ENCODE measurements at places on chromosomes 5 and 9.

GRCh38 chr9:95148208-95148520, 169.3 kb downstream of the FANCC start:
- DNase-seq = no peak

DNA sequence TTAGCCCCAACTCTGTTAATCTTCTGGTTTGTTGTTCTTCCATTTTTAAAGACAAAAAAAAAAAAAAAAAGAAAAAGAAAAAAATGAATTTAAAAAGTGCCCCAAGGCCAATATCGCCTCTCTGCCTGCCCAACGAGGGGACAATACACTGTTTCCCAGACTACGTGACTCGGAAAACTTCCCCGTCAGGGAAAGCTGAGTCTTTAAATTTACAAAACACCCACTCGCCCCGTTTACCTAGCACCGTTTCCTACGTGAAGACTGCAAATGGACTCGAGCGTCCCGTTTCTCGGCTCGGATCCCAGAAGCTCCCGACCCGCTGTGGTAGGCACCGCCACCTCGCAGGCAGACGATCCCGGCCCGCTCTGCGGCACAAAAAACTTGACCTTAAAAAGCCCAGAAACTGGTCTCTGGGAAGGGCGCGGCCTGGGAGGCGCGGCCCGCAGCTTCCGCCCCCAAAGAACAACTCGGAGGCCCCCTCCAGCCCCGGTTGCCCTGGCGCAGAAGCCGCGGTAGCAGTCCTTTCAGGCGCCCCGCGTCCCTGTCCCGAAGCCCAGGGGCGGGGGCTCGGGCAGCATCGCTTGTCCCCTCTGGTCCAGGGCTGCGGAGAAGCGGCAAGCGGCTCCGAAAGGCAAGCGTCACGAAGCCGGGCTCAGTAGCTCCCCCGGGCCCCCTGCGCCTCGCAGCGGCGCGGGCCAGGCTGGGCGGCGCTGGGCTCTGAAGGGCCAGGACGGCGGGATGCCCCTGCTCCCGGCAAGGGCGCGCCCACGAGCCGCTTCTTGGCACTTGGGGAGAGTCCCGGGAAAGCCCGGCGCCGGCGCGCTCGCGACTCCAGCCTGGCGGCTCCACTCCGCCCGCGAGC, at the start of gene GCNT4:
GCNT4 (minus strand) TSS at position 367 of the 862 bp plus-strand sequence. CDS start 22,521 bp downstream, outside the sequence.
- DNase-seq = no peak

DNA sequence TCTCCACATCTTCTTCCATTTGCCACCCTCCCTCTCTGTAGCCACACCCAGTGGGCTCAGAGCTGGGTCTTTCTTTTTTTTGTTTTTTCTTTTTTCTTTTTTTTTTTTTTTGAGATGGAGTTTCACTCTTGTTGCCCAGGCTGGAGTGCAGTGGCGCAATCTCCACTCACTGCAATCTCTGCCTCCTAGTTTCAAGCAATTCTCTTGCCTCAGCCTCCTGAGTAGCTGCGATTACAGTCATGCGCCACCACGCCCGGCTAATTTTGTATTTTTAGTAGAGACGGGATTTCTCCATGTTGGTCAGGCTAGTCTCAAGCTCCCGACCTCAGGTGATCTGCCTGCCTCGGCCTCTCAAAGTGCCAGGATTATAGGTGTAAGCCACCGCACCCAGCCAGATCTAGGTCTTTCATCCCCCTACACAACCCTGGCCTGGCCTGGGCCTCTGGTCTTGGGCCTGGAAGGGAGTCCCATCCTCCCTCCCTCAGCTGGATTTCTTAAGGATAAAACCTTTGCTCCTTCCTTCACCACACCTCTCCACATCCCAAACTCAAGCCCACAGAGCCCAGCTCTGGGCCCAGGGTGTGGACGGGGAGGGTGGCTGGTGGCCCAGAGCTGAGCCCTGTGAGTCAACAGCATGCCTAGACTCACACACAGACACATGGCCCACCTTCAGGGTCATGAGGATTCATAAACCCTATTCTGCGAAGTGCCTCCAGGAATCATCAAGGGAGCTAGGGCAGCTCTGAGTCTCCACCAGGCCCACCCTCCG, 18.8 kb upstream of the KCNIP1 start:
- no peak for DNase-seq

GRCh38 chr9:15714746-15715145, 161.9 kb downstream of the CCDC171 start:
- DNase-seq = no peak

GRCh38 chr5:130166839-130167490, 262.7 kb downstream of the CHSY3 start:
- no peak for DNase-seq

- no peak for DNase-seq
Observed at GRCh38 chr5:67253911-67254310, 57.3 kb upstream of the CD180 start.

DNA sequence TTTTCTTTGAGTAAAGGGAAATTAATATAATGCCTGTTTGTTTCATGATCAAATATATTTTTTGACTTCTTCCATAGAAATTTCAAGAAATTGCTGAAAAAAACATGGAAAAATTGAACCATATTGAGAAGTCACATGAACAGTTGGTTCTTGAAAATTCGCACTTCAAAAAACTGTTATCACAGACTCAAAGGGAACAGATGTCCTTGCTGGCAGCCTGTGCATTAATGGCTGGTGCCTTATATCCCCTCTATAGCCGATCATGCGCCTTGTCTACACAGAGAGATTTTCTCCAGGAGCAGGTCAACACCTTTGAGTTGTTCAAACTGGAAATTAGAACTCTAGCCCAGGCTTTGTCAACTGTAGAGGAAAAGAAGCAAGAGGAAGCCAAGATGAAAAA, 191.4 kb downstream of the CCDC171 start:
- DNase-seq = no peak

- no peak for DNase-seq
Observed at GRCh38 chr9:13397661-13398060, 118.2 kb upstream of the MPDZ start.

Measured in LNCaP clone FGC (cell line).